NCI-H82 (cell line): ENCODE measurements at places on chromosomes 11 and 22.

- DNase-seq, result no peak
Observed at GRCh38 chr22:34841911-34842310, 224.0 kb upstream of the ISX start.

DNA sequence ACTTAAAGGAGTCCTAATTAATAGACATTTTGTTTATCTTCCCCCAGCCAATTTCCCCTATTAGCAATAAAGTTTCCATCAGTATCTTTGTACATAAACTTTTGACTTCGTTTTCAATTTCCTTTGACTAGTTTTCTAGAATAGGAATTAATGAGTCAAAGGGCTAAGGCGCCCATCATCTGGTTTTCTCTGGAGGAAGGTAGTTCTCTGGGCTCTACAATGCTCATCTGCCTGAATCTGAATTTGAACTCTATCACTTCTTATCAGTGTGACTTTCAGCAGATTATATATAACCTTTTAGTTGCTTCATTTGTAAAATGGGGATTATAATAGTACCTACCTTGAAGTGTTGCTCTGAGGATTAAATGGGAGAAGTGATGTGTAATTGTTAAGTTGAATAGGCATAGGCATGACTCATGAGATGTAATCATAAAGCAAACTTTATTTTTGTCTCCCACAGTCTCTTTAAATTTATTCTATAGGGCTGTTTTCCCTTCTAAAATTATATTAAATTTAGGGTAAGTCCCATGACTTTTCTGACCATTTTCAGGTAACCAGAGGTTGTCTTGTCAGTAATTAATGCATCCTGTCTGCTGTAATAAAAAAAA is 5.8 kb upstream of the TUB start:
- DNase-seq, result no peak

GRCh38 chr22:42932857-42933484 is 75.9 kb upstream of the ARFGAP3 start:
- DNase-seq, result no peak

- no peak for DNase-seq
Observed at GRCh38 chr22:25766418-25766817, 24.4 kb downstream of the MYO18B start.

DNA sequence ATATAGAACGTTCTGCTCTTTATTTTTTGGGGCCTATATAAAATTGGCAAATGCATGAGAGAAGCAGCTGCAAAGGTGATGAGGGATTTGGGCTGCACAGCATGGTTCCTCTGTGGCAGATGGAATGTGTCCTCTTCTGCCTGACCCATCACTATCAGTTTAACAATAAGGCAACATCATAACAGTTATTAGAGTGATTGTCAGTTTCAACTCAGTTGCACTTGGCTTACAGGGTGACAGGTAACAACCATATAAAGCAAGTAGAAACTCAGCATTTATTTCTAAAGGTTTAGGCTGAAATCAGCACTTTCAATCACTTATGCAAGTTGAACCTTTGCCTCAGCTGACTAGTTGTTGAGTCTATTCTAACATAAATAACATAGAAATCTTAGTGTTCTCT is 935.4 kb upstream of the CHORDC1 start:
- no peak for DNase-seq

GRCh38 chr11:65491614-65492386 is 7.0 kb upstream of the MALAT1 start:
- DNase-seq, result peak; percentile 66

DNA sequence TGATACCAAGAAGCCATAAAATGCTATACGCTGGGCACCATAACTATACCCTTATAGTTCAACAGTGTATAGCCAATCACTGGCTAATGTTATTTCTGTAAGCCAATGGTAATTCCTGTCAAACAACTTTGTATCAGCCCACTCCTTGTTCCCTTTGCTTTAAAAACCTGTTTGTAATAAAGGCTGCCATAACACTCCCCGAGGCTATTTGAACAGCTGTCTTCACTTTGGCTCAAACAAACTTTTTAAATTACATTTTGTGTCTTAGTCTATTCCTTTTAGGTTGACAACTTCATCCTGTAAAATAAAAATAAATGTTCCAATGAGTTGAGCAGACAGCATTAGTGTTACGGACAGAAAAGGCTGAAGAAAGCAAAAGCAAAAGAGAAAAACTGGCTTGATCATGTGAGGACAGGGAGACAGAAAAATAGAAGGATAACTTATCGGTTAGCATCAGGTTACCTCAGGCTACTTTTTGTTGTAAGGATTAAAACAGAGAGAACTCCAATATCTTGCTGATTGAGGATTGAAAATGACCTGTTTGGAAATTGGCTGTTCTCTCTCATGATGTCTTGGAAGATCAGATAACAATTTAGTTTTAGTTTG is 95.0 kb downstream of the AASDHPPT start:
- no peak for DNase-seq

DNA sequence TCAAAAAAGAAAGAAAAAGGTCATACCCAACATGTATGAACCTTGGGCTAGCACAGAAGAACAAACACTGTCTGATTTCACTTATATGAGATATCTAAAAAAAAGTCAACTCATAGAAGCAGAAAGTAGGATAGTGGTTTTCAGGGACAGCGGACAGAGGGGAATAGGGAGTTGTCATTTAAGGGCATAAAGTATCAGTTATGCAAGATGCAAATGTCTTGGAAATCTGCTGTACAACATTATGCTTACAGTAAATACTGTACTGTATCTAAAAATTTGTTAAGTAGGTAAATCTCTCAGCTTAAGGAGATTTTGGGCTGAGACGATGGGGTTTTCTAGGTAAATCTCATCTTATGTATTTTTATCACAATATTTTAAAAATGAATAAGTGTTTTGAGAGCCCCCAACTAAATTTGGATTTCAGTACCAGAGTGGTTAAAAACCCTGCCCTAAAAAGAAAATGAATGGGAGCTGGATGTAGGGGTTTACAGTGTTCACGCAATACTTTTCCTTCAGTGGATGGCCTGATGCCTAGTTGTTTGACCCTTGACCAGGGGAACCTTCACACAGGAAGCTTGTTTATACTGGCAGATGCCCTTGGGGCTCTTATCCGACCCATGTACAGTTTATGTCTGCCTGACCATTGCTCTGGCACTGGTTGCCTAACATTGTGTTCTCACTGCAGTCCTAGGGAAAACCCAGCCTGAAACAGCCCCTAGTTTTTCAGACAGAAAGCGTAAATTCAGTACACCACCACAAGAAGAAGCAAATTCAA is 34.8 kb downstream of the SLC22A9 start:
- no peak for DNase-seq

DNA sequence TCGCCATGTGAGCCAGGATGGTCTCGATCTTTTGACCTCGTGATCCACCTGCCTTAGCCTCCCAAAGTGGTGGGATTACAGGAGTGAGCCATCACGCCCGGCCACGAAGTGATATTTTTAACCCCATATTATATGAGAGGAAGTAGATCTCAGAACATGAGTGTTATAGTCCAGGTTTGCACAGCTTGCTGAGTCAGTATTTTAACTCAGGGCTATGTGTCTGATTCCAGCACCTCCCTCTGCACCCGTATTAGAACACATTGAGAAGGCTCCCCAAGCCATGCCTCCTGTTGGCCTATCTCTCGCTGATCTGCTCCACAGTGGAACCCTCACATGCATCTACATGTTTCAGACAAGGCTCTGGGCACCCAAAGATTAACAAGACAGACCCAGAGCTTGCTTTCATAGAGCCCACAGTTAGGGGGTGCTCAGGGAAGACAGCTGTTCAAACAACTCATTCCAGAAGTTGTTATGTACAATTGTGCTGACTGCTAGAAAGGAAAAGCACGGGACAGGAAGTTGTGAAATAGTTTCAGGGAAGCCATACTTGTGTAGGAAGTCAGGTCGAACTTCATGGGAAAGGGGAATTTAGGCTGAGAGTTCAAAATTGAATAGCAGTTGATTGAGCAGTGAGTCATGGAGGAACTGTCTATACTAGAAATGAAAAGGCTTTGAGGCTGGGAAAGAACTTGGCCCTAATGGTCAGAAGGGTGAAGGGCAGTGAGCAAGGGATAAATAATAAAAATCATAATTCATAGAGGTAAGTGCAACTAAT is 49.3 kb upstream of the CLPB start:
- DNase-seq, result no peak

DNA sequence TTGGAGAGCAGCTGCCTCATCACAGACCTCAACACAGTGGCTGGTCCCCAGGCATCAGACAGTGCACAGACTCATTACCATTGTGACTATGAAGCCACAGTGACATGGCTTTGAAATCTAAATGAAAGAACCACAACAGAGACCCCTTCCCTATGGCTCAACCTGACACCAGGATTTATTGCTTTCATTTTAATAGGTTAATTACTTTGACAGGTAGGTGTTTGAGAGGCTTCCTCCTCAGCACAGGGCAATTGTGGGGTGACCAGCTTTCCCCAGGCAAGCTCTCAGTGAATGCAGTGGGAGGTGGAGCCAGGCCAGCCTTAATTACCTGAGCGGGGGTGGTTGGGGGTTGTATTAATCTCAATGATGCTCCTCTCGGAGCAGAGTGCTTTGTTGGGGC is 102.3 kb downstream of the CHST1 start:
- DNase-seq, result peak; percentile 46

DNA sequence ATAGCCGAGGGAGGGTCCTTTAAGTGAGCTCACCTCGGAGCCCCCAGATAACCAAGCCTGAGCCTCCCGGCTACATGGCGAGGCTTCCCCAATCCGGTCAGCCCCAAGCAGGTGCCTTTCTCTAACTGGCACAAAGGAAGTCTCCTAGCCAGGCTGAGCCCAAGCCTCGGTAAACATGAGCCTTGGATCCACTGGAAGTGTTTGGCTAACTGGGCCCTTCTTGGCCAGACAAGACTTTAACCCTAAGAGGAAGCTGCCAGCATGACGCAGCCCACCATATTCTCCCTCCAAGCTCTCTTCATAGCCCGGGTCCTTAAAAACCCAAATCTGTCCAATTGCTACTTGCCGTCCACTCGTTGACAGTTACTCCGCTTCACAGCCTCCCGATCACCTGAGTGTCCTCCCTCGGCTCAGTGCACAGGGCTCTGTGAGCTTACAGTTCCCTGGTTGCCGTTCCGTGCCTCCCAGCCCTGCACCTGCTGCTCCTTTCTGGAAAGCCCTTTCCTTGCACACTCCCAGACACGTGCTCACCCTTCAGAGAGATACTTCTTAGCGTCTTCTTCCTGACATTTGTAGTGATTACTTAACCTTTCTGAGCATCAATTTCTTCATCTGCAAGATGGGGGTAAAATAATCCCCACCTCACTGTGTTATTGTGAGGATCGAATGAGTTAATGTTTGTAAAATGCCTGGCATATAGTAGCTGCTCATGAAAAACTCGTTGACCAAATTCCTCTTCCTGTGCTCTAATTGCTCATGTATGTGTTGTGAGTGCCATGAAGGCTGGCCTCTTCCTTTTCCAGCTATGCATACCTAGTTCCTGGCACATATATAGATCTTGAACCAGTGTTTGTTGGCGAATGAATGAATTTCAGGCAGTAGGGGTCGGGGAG is 25.6 kb downstream of the TXN2 start:
- no peak for DNase-seq

DNA sequence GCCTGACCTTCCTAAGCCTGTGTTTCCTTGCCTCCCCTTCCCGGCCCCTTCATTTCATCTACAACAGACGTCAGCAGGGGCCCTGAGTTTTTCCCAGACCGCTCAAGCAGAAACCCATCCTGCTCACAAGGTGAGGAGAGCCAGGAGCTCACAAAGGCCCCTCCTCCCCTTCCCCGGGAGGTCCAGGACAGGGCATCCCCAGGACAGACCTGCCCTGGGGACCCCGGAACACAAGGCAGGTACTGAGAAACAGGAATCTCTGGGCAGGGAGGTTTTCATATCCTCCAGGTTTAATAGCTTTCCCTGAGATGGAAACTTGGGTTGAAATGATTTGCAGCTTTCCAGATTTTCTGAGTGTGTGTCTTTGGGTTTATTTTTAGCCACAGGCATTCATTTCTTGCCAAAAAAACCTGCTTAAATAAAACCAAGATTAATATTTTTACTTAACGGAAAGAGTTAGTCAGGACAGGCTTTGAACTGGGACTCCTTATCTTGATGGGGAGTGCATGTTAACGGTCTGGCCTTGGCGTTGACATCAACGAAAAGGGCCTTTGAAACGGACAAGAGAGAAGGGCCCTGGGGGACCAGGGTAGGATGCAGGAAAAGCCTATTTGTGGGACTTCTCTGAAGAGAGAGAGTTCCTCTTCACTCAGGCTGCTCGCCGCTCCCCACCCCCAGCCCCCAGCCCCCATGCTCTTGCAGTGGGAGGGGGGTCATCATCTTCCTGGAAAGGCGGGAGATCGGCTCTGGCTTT is 38.5 kb downstream of the TIMP3 start:
- no peak for DNase-seq

DNA sequence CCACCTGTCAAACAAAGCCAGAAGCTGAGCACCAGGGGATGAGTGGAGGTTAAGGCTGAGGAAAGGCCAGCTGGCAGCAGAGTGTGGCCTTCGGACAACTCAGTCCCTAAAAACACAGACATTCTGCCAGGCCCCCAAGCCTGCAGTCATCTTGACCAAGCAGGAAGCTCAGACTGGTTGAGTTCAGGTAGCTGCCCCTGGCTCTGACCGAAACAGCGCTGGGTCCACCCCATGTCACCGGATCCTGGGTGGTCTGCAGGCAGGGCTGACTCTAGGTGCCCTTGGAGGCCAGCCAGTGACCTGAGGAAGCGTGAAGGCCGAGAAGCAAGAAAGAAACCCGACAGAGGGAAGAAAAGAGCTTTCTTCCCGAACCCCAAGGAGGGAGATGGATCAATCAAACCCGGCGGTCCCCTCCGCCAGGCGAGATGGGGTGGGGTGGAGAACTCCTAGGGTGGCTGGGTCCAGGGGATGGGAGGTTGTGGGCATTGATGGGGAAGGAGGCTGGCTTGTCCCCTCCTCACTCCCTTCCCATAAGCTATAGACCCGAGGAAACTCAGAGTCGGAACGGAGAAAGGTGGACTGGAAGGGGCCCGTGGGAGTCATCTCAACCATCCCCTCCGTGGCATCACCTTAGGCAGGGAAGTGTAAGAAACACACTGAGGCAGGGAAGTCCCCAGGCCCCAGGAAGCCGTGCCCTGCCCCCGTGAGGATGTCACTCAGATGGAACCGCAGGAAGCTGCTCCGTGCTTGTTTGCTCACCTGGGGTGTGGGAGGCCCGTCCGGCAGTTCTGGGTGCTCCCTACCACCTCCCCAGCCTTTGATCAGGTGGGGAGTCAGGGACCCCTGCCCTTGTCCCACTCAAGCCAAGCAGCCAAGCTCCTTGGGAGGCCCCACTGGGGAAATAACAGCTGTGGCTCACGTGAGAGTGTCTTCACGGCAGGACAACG is 11.7 kb downstream of the CXCR5 start:
- DNase-seq, result no peak

GRCh38 chr11:121672630-121673487 is 220.1 kb upstream of the SORL1-AS1 start:
- DNase-seq, result no peak
